ENCODE measurements at places on chromosomes 6 and 20. TPM values are rescaled to one million over a fixed set of nuclear protein-coding genes. Genes with fewer than 3 reads are reported as not detected.

- DNase-seq: no peak
Observed at GRCh38 chr20:2023151-2023550, 29.3 kb upstream of the PDYN start.

- DNase-seq: no peak
Observed at GRCh38 chr20:49969946-49970345, 12.8 kb upstream of the SNAI1 start.

- DNase-seq: no peak
Observed at GRCh38 chr20:50456452-50457324, 53.5 kb upstream of the PTPN1 start.

DNA sequence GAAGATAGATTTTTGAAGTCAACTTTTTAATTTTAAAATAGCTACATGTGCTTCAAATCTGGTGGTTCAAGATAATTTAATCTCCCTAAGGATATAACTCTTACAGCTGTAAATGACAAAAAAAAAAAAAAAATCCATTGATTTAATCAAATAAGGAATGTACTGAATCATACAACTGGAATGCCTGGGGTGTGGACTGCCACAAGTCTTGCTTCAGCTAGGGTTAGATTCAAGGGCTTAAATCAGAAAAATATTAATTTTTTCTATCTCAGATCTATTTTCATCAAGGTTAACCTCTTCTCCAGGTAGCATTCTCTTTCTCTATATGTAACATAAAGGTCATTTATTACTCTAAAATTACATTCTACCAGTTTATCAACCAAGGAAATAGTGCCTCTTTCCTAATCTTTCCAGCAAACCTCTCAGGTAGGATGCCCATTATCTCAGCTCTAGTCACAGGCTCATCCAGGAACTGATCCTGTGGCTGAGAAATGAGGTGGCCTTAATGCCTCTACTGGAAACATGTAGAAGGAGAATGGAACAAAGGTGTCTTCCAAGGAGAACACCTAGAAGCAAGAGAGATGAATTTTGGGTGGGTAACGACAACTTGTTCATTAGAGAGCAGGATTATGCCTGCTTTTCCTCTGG is 466.9 kb downstream of the CBLN4 start:
- no peak for DNase-seq

DNA sequence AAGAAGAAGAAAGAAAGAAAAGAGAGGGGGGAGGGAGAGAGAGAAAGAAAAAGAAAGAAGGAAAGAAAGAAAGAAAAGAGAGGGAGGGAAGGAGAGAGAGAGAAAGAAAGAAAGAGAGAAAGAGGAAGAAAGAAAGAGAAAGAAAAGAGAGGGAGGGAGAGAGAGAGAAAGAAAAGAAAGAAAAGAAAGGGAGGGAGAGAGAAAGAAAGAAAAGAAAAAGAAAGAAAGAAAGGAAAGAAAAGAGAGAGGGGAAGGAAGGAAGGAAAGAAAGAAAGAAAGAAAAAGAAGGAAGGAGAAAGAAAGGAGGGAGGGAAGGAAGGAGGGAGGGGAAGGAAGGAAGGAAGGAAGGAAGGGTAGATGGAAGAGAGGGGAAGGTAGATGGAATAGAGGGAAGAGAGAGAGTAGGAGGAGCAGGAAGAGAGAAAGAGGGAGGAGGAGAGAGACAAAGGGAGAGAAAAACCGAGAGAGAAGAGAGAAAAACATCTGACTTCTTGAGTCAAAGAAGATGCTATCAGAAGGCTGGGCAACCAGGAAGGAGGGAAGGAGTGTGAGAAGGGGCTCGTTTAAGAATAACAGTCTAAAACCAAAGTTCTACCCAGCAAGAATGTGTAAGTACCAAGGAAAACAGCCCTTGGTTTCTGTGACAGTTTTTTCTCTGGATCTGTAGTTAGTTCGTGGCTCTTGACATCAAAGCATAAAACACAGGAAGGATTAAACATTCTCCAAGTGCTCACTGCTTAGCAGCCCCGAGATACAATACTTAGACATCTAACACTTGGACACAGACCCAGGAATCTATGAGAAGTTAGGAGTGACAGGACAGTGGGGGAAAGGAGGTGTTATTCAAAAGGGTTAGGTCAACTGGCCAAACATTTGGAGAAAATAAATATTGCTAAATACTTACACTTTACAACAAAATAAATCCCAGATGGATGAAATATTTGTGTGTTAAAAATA is 131.9 kb upstream of the STMND1 start:
- DNase-seq: no peak

The TBX18 gene
- 4.6 TPM for total RNA-seq

The PTK6 gene
- 0.36 TPM for total RNA-seq

Measured in sigmoid colon (tissue), 7 donors.